Stimulated activated CD8-positive, alpha-beta memory T cell treated with anti-CD3 and anti-CD28 coated beads, Interleukin-4, amount 100 ng/mL, for 4 hours (primary cell): ENCODE measurements at places on chromosomes 5 and 9.

- no peak for DNase-seq
Observed at GRCh38 chr9:114717908-114718486, 36.0 kb upstream of the TEX48 start.

DNA sequence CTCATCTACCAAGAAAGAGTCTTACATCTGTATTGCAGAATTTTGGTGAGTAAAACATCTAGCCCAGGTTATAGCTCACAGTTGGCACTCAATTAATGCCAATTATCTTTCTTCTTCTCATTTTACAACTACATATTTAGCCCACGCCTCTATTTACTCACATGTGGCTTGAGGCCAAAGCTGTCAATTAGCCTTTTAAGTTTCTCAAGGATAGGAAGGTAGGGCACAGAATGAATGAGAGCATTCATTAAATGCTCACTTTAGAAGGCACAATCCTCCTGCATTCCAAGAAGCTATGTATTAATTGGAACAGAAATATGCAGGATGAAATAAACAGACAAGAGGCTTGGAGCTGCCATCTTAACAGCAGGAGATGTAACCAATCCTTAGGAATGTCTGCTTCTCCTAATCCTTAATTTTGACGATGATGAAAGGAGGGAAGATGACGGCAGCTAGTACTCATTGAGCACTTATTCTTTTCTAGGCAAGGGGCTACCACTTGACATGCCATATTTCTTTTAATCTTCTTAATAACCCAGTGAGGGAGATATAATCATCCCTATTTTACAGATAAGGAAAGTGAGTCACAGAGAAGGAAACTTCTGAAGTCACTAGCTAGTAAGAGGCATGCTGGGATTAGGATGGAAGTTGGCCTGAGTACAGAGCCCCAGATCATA lies 30.8 kb upstream of the PANK3 start:
- no peak for DNase-seq

- DNase-seq = no peak
Observed at GRCh38 chr5:169970339-169970738, 10.0 kb downstream of the INSYN2B start.

- DNase-seq = no peak
Observed at GRCh38 chr5:152634586-152634985, 229.5 kb upstream of the NMUR2 start.

DNA sequence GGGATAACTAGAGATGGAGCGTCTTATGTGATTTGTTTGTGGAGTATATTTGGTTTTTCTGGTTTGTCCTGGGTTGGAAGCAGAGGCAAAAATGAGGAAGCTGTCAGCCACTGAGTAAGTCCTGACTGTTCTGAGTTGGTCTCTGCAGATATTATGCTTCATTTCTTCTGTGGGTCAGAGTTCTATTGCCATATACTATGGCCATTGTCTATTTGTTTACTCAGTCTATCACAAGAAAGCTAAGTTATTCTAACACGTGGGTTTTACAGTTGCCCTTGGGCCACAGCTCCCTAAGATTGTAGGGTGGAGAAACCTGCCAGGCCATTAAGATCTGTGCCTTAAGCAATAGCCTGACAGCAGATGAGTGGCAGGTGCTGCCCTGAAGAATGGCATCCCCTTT lies 3.0 kb upstream of the CTSV start:
- no peak for DNase-seq

DNA sequence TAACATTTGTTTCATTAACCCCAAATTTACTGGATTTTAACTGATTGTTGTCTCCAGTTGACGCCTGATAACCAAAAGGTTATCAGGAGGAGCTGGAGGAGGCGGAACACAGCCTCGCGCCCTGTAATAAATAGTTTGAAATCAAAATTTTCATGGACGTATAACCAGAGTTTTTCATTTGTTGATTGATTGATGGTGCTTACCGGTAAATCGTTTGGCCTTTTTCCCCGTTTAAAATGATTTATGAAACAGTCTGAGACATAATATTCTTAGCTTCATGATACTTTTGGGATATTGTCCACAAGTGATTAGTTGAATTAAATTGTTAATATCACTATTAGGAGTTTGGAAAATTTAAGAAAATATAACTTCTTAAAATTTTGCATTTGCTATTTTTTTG lies 1.7 kb downstream of the FOCAD start:
- DNase-seq = no peak
